Hematopoietic multipotent progenitor cell treated with erythropoietin and hydrocortisone succinate and interleukin-3 and kit ligand, for 15 days (in vitro differentiated cells): ENCODE measurements at places on chromosomes 5 and 9.

DNA sequence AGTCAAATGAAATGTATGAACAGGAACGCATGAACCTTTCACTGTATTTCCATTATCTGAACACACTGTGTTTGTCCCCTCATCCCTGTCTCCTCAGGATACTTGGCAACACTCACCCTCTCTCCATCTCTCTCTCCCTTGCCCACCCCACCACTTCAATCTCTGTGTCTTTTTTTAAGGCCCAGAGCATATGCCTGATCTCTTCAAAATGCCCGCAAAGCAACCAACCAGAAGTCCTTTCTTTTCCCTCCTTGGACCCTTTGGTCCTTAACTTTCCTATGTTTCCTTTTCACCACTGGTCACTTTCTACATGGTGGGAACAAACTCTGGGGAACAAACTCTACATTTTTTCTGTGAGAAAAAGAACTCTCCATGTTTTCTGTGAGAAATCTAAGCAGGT lies 3.2 kb upstream of the IRF1 start:
- no peak for DNase-seq

DNA sequence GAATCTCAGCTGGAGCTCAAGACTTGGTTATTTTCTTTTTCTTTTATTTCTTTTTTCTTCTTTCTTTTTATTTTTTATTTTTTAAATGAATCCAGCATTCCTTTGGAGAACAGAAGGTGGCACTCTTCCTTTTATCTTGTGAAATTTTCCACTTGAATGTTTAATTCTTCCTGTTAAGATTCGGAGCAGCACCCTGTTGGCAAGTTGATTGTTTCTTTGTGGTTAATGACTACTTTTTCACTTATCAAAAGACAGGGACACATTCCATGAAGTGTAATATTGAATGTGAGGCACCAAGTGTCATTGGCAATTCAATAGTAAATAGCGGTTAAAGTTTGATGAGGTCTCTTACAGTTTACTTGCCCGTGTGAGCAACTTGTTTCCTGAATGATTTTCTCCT lies 240.5 kb upstream of the CHD1 start:
- no peak for DNase-seq

- DNase-seq = no peak
These were observed 19.7 kb upstream of the ASTN2 start for GRCh38 chr9:117434566-117434965.

GRCh38 chr5:123365156-123365555 lies 58.0 kb downstream of the CEP120 start:
- DNase-seq = no peak

DNA sequence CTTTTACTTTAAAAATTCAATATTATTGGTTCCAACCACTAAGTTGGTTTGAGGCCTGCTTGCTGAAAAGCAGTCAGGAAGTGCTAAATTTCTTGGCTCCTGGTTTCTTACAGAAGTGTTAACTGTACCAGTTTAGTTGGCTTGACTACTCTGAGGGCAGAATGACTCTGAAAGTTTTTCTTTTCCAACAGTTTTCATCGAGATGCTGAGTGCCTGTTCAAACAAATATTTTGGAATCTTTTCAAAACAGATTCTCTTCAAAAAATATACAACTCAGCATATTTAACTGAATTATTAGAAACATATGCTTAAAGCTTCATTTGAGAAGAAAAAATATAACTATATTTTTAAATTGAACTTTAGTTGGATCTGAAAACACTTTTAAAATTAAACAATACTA lies 37.0 kb downstream of the SLC38A9 start:
- no peak for DNase-seq

- no peak for DNase-seq
These were observed 86.0 kb upstream of the NR5A1 start for GRCh38 chr9:124593200-124593599.

DNA sequence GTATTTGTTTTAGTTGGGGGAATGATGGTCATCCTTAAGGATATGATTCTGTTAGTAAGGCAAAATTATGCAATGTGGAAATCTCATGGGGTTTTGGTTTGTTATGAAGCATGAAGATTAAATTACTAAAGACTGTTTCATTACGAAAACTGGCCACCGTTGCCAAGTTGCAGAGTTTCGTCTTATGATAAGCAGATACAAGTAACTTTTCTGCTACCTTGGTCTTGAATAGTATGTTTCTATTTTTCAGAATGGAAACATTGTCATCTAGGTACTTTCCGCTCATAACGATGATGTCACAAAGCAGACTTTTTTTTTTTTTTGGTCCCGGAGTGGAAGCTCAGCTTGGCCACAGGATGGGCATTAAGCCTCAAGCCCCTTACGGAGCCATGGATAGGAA lies 4.2 kb downstream of the CCNI2 start:
- no peak for DNase-seq

- no peak for DNase-seq
These were observed 20.5 kb downstream of the CSF1R start for GRCh38 chr5:150065886-150066285.

- no peak for DNase-seq
These were observed 49.5 kb downstream of the DAB2IP start for GRCh38 chr9:121700832-121701419.

- no peak for DNase-seq
These were observed 887 bp downstream of the PTPDC1 start for GRCh38 chr9:94085062-94085639.
